ENCODE measurements at places on chromosomes 3 and 15.

- no peak for DNase-seq
Observed at GRCh38 chr3:98885851-98886250, 15.6 kb downstream of the DCBLD2 start.

- DNase-seq = no peak
Observed at GRCh38 chr3:69330891-69331400, 54.9 kb downstream of the FRMD4B start.

- no peak for DNase-seq
Observed at GRCh38 chr3:129025108-129025507, 24.0 kb downstream of the EFCC1 start.

DNA sequence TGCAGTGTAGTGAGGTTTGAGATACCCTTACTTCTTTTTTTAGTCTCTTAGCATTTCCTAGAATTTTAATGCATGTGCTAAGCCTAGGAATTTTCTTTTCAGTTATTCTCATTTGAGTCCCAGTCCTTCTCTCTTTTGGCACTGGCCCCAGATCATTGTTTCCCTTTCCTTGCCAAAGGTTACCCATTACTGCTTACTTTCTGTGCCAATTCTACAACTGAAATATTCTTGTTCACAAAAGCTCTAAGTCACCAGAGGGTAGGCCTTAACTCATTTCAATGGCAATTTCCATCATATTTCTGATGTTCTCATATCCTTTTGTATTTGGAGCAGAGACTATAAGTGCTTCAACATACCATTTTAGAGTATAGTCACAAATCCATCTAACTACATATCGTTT lies 199.6 kb upstream of the CBLB start:
- no peak for DNase-seq

- peak; percentile 83 for DNase-seq
Observed at GRCh38 chr3:127002195-127003174, 19.6 kb downstream of the PLXNA1 start.

- DNase-seq = peak; percentile 31
Observed at GRCh38 chr3:57006949-57007419, 53.5 kb upstream of the SPATA12 start.

- peak; percentile 31 for DNase-seq
Observed at GRCh38 chr3:161171113-161171512, 50.0 kb upstream of the NMD3 start.

GRCh38 chr3:32245200-32245599 lies 6.7 kb downstream of the CMTM8 start:
- DNase-seq = no peak

- DNase-seq = no peak
Observed at GRCh38 chr15:78220713-78221112, 13.7 kb downstream of the ACSBG1 start.

- DNase-seq = no peak
Observed at GRCh38 chr15:88020806-88021205, 235.7 kb downstream of the NTRK3 start.

DNA sequence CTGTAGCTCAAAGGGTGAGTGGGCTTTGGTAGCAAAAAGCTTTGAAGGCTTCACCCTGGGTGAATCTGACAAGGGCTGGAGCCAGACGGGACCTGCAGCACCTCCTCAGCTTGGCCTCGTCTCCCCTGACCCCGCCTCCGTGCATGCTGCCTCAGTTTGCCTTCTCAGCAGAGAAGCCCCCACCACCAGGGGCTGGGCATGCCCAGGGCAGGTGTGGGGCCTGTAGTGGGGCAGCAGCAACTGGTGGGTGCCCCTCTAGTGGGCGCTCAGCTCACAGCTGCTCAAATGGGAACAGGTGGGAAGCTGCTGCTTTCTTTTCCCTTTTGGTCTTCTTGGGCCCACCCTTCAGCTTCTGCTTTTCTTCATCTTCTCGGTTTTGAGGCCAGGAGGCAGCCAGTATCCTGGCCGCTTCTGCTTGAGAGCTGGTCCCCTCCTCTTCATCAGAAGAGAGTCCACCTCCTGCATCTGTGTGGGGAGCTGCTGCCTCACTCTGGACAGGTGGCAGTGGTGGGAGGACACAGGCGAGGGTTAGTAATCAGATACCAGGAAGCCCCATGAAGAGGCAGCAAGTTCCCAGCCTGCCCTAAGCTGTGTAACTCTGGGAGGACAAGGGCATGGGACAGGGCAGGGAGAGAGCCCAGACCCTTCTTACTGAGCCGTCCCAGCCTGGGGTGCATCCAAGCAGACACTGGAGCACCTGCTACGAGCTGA lies 21.0 kb downstream of the TMEM43 start:
- no peak for DNase-seq

DNA sequence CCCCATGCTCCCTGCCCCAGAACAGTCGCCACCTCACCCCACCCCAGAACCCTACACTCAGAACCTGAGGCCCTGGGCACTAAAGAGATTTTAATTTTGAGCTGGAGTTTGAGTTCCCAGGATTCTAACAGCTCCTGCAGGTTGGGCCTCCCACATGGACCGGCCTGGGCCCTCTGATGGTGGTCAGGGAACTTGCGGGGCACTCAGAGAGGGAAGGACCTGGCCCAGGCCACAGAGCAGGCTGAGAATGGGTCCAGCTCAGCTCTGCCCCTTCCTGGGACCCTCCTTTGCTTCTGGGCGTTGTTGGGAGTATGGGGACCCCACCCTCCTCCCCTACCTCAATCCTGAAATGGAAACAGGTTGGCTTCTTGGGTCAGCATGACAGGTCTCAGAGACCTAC lies 1.1 kb upstream of the SEMA3G start:
- DNase-seq = no peak

GRCh38 chr3:69505770-69506407 lies 120.0 kb upstream of the FRMD4B start:
- no peak for DNase-seq

DNA sequence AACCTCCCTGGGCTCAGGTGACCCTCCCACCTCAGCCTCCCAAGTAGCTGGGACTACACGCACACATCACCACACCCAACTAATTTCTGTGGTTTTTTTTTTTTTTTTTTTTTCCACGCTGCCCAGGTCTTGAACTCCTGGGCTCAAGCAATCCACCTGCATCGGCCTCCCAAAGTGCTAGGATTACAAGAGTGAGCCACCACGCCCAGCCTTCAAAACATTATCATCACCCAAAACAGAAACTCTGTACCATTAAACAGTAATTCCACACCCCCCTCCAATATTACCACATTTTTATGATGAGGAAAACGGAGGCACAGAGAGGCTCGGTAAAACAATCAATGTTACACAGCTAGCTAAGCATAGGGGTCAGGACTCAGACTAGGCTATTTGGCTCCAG lies 4.0 kb downstream of the IMP3 start:
- DNase-seq = no peak

DNA sequence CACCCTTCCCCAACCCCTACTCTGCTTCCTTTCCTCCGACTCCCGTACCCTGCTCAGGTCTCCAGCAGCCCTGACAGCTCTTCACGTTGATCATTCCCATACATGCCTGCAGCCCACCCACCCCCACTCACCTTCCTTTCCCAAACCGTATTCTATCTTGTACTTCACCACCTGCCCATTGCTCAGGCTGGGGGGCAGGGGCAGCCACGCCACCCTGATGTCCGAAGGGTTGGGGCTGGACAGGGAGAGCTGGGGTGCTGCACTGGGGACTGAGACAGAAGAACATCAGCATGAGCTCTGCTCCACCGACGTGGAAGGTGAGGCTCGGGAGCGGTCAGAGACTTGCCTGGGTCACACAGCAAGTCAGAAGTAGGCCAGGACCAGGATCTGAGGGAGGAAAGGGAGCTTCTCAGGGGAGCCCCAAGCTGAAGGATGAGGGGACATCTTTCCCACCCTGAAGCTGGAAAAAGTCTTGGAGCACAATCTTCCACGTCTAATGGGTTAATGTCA lies 16.5 kb upstream of the IGDCC3 start:
- DNase-seq = no peak
